Stimulated activated naive B cell treated with anti-CD40 and anti-IgM and Interleukin-4, amounts not matched to agents 10 μg/mL and 1 μg/mL and 100 μg/mL, for 72 hours (primary cell): ENCODE measurements at places on chromosomes 7 and 10.
A peak's percentile ranks its signal among the peaks of the same experiment; 100 is the strongest.

- H3K4me3 ChIP-seq = no peak overlapping the region
- DNase-seq = no peak
- H3K4me1 ChIP-seq = peaks cover 25% of the 10 kb centered on the region
- H3K27me3 ChIP-seq = no peaks in the 10 kb centered on the region
Observed at GRCh38 chr10:89648074-89648473, 3.0 kb upstream of the PANK1 start.

DNA sequence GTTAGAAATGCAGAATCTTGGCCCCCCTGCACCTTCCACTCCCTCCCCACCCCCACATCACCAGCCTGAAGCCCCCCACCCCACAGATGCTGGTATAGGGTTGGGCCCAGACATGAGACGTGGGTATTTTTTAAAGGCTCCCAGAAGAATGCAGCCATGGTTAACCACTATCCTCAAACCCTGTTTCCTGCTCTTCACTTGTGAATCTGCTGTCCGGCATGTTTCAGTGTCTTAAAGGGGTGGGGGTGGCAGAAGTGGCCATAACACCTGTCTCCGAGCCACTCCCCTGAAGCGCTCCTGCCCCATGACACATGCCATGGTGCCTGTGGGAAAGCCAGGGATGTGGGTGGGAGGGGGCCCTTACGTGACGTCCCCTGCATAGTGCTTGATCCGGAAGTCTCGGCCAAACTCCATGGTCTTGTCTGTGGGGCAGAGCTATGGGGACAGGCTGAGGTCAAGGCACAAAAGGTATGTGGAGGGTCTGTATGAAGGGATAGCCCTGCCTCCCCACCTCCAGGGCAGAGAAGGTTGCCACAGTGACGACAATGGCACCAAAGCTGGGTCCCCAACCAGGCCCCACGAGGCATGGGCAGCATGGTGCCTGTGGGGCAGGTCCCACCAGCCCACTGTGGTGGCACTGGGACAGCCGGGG is 9.6 kb downstream of the MYO1G start:
- H3K27me3 ChIP-seq = no peaks in the 10 kb centered on the region
- H3K36me3 ChIP-seq = peaks cover 42% of the 10 kb centered on the region
- H3K4me1 ChIP-seq = peaks cover 35% of the 10 kb centered on the region
- peak overlapping the region; percentile 10 for H3K27ac ChIP-seq
- DNase-seq = no peak
- no peak overlapping the region for H3K4me3 ChIP-seq

GRCh38 chr7:1004018-1004852 is 21.3 kb downstream of the CYP2W1 start:
- no peaks in the 10 kb centered on the region for H3K27me3 ChIP-seq
- H3K27ac ChIP-seq = peak overlapping the region; percentile 92

DNA sequence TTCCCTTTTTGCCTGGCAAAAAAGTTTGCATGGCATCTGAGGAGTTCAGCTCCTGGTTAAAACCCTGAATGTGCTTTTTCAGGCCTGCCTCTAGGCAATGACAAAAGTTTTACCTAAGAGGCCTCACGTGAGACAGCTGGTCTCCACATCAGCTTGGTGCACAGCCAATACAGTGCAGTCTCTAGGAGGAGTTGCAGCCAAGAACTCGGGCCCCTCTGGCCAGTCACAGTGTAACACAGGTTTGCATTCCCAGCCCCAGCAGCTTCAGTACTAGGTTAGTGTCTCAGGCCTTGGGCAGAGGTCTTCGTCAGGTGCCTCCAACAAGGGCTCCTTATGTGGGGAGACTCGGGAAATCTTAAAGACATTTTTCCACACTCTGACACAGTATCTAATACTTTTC is 771.7 kb downstream of the SORCS1 start:
- H3K4me3 ChIP-seq = no peak overlapping the region
- no peak overlapping the region for H3K27ac ChIP-seq
- no peaks in the 10 kb centered on the region for H3K36me3 ChIP-seq
- DNase-seq = no peak
- H3K27me3 ChIP-seq = no peaks in the 10 kb centered on the region
- H3K4me1 ChIP-seq = no peaks in the 10 kb centered on the region

GRCh38 chr7:137670222-137671064 is 176.3 kb downstream of the DGKI start:
- no peak overlapping the region for H3K4me3 ChIP-seq
- peaks cover 4% of the 10 kb centered on the region for H3K27me3 ChIP-seq
- DNase-seq = no peak
- H3K27ac ChIP-seq = no peak overlapping the region
